ENCODE measurements at places on chromosomes 6 and 20.

- no peak for DNase-seq
These were observed 658.2 kb downstream of the PTPRT start for GRCh38 chr20:42531508-42531961.

GRCh38 chr6:42012501-42013133 lies 37.7 kb upstream of the TAF8 start:
- DNase-seq: no peak

GRCh38 chr6:119602215-119603178 lies 252.9 kb upstream of the MAN1A1 start:
- DNase-seq: no peak

GRCh38 chr20:44302026-44302669 lies 8.9 kb downstream of the FITM2 start:
- DNase-seq: no peak

GRCh38 chr20:48401359-48401758 lies 426.4 kb downstream of the PREX1 start:
- no peak for DNase-seq
